ENCODE measurements at places on chromosomes 4 and X. TPM values are rescaled to one million over a fixed set of nuclear protein-coding genes. Genes with fewer than 3 reads are reported as not detected.

Gene RENBP
- not detected for total RNA-seq

Gene HHIP
- total RNA-seq, result not detected

Gene JCHAIN
- not detected for total RNA-seq

Gene KIT
- 0.03 TPM for total RNA-seq

Gene GPAT3
- 0.16 TPM for total RNA-seq

Gene MAGEB1
- total RNA-seq, result not detected

Gene ATG4A
- 8.9 TPM for total RNA-seq

Gene MEPE
- total RNA-seq, result not detected

Gene CXCL13
- total RNA-seq, result not detected

Gene PPP1R2C
- not detected for total RNA-seq

DNA sequence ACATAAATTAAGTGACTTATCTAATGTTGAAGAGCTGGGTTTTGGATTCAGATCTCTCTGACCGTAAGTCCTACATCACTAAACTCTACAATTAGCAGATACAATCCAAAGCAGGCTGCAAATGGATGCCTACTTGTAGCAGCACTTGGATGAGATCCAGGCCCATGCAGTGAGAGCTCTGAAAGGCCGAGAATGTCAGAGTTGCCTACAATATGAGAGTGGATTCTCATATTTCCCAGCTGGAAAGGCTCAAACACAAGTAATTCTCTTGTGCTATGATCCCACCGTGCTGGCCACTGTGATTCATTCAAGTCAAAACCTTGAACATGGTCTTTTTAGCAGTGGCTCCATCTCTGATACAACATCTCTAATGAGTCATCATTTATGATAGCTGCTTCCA, 125.4 kb upstream of the CHRDL1 start:
- no peak for DNase-seq

- DNase-seq, result no peak
These were observed 22.5 kb downstream of the APOOL start for GRCh38 chrX:85026170-85026569.

- no peak for DNase-seq
These were observed 13.8 kb upstream of the CLDN34 start for GRCh38 chrX:9953396-9953795.

GRCh38 chrX:112846187-112846586, 5.6 kb upstream of the AMOT start:
- DNase-seq, result no peak

- peak; percentile 62 for DNase-seq
These were observed 65.2 kb upstream of the LNX1 start for GRCh38 chr4:53656421-53656981.

DNA sequence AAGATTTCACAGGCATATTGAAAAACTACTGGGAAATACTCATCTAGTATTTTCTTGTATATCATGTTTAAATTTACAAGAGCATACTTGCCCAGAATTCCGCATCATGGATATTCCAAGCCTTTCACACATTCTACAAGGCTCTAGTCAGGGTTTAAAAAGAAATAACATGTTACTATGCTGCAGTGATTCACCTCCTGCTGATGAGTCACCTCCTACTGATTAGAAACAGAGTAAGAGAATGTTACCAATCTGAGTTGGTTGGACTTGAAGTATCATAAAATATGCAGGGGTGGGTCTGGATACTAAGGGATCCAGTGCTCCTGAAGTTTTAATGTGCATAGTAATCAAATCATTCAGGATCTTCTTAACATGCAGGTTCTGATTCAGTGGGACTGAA, 192.0 kb upstream of the ANK2 start:
- peak; percentile 43 for DNase-seq

DNA sequence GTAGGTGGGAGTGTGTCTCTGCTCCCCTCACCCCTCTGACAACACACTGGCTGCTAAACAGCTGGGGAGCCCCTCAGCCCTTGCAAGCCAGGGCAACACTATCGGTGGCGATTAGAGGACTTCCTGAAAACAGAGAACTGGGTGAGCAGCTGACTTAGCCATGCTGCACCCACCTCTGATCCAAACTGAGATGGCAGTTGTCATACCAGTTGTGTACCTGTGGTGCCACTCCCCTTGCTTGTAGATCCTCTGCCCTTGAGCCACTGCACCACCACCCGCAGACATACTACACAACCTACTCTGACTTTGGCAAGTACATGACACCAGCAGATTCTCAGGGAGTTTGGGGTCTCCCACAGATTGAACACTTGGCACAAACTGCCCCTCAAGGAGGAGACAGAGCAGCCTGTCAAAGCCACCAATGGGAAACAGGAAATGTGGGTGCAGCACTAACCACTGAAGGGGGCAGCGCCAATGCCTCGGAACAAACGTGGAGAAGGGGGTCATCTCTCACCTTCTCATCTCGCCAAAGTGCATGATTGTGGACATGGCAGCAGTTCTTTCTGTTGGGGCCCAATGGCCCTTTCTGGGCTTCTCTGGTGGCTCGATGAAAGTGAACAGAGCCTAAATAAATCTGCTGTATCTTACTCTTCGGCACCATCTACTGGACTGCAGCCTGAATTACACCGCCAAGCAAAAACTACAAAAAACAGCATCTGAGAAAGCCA, 119.8 kb downstream of the NEK1 start:
- DNase-seq, result no peak

DNA sequence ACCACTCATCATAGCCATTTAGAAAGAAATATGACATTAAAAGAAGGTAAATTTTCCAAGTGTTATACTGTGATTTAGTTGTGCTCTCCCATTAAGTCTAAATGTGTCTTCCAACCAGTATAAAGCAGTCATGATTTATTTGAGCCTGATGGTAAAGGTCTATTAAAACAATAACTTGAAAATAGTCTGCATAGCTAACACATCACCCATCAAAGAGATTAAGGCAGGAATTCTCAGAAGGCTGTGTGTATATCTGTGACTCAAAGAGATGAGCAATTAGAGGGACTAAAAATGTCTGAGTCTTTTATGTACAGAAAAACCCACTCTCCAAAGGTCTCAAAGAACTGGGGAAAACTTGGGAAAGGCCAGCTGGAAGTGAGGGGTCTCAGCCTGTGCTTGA, 70.3 kb upstream of the IQCM start:
- no peak for DNase-seq

DNA sequence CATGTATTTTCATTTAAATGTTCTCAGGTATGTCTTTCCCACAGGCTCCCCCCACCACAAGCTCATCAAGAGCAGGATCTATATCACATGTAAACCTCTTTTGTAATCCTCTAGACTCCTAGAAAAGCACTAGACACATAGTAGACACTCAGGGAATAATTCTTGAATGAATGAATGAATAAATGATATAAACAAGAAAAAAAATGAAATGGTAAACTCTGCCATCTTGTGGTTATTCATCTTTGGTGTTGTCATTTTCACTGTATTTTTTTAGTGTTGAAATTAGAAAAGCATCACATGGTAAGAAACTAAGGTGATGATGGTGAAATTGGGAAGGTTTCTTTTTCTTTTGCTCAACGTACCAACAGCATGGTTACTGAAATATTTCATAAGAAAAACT, 34.2 kb upstream of the C1GALT1C1 start:
- DNase-seq, result no peak

GRCh38 chrX:86460760-86461159, 312.5 kb downstream of the DACH2 start:
- no peak for DNase-seq

- DNase-seq, result no peak
These were observed 321.9 kb upstream of the EMCN start for GRCh38 chr4:100839712-100840111.

DNA sequence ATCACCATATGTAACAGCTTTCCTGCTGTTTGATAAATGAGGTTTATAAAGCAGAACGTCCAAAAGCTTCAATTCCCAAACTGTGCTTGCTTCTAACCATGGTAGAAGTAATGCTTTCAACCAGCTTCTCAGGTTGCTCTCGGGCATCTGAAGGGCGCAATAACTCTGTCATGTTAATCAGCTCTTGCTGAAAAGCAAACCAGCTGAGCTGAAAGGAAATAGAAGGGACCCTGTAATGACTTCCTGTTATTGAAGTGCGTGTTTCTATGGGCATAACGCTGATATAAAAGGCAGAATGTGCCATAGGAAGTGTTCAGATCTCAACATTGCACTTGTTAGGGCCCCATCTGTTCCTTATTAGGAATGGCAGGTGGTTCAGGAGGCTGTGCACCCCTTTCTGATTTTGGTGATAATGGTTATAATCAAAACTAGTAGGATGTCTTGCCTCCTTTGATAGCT, 21.2 kb downstream of the HERC3 start:
- no peak for DNase-seq

- no peak for DNase-seq
These were observed 156.9 kb upstream of the SLC7A11 start for GRCh38 chr4:138399081-138399480.

DNA sequence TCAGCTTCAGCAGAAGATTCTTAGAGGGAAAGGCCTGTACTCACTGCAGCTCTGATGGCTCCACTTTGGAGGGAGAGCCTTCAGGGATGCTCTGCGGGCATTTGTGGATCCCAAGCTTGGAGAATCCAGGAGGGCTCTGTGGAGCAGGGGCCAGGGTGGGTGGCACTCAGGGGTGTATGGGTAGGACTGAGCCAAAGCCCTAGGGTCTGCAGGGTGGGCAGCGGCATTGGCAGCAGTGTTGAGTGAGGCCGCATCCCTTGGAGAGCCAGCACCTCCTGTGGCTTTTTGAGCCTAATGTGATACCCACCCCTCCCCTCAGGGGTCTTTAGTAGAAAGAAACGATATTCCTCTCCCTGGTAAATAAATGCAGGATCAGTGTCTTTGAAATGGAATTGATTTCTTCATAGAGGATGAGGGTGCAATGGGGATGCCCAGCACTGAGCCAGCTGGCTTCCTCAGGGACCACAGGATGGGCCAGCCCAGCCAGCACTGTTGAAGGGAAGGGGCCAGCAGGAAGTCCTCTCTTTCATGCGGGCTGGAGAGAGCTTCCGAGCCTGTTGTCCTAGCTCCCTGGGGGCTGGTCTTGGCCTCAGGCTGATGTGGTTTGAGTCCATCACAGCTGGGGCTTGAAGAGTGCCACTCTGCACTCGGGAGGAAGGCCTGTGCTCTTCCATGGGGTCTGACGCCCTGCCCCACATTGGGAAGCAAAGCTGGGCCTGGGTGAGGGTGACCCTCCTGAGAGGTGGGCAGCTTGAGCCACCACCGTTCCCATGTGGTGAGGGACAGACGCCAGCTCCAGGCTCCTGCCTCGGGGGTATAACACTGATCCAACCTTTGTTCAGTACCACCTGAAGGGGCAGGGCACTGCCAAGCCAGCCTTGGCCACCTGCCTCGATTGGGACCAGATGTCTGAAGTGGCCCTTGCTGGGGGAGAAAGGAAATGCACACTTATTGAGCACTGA, 49.5 kb downstream of the PSAPL1 start:
- DNase-seq, result no peak

DNA sequence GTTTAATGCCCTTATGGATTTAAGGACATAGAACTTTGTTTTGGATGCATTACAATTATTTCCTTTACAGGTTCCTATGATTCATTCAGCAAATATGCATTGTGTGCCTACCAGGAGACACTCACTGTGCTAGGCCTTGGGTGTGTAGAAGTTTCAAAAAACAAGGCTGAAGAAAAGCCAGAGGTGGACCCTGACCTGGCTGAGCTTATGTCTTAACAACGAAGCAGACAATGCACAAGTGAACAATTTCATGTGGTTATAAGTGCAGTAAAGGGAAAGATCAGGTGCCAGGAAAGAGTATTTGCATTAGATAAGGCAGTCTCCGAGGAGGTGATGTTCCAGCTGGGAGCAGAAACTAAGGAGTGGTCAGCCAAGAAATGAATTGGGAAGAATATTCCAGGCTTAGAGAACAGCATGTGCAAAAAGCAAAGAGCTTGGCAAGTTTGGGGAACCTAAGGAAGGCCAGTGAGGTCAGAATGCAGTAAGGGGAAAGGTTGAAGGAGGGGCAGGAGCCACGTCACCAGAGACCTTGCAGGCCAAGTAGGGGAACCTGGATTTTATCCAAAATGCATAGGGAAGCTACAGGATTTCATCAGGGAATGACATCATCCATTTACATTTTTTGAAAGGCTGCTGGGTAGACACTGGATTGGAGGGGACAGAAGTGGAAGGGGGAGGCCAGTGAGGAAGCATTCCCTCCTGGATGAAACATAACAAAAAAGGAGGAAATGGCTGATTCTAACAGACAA, 193.6 kb downstream of the SOWAHB start:
- peak; percentile 28 for DNase-seq

DNA sequence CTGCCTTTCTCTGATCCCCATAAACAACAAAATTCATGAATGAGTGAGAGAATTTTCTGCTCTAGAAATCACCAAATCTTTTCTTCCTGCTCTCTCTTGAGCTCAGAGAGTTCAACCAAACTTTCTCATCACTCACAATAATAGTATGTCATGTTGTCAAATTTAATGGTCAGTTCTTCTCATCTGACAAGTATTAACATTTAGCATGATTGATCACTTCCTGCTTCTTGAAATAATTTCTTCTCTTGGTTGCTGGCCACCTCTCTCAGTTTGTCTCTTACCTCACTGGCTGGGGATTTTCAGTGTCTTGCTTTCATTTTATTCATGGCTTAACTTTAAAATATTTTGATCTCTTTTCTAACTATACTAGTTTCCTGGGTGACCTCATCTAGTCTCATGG, 25.5 kb upstream of the FGF5 start:
- DNase-seq, result no peak

GRCh38 chr4:25160714-25161592, 704 bp upstream of the SEPSECS start:
- DNase-seq, result no peak

DNA sequence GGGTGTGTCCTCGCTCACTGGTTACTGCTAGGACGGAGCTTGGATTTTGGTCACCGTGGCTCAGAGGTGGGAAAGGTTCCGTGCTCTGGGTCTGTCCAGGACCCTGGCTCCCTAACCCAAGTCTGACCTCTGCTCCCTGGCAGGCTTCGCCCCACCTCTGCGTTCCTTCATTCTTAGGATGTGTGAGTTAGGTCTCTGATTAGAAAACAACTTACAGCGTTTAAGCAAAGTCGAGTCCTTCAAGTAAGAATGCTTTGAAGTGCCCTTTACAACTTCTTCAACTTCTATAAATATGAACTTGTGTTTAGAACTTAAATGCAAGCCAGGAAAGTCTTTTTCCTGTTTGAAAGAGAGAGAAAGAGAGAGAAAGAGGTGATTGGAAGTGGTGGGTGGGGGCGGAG, 891 bp downstream of the TLR2 start:
- no peak for DNase-seq

- no peak for DNase-seq
These were observed 12.8 kb upstream of the SLITRK4 start for GRCh38 chrX:143648705-143649104.

GRCh38 chrX:119181491-119181890, 53.9 kb upstream of the KIAA1210 start:
- peak; percentile 35 for DNase-seq
